ENCODE measurements at places on chromosomes 5 and 9. TPM values are rescaled to one million over a fixed set of nuclear protein-coding genes. Genes with fewer than 3 reads are reported as not detected.
A peak's percentile ranks its signal among the peaks of the same experiment; 100 is the strongest.

- DNase-seq = peak; percentile 81
Observed at GRCh38 chr9:100216178-100216787, 117.2 kb downstream of the INVS start.

DNA sequence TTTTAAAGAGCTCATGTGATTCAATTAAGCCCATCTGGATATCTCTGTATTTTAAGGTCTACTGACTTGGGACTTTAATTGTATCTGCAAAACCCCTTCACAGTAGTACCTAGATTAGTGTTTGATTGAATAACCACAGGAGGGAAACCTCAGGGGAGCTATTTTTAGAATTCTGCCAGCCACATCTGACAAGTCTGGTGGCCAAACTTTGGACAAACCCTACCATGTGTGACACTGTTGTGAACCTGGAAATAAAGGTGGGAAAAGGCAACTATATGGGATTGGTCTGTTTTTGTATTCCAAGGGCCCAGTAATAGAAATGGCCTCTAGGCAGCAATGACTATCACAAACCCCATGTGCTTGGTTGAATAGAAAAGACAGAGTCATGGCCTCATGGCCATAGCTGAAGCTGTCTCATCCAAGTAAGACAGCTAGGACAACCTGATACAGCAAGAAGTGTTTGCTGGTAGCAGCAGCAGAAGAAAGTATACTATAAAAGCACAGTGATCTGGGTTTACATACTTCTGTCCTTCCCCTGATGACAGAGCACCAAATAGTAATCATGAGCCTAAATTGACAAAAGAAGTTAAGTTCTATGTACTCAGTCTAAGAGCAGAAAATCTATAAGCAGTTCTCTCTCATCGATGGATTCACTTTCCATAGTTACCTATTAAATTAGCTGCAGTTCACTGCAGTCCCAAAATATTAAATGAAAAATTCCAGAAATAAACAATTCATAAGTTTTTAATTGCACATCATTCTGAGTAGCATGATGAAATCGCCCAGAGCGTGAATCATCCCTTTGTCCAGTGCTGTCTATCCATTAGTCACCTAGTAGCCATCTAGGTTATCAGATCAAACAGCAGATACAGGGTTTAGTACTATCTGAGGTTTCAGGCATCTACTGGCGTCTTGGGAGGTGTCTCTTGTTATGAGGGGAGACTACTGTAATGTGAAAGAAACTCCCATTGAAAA lies 189.8 kb downstream of the ARHGAP26 start:
- no peak for DNase-seq

GRCh38 chr9:131722255-131722654 lies 17.6 kb downstream of the RAPGEF1 start:
- DNase-seq = no peak

Gene QRFP
- not detected for total RNA-seq

- DNase-seq = no peak
Observed at GRCh38 chr5:43020399-43020746, 19.7 kb downstream of the ANXA2R start.

DNA sequence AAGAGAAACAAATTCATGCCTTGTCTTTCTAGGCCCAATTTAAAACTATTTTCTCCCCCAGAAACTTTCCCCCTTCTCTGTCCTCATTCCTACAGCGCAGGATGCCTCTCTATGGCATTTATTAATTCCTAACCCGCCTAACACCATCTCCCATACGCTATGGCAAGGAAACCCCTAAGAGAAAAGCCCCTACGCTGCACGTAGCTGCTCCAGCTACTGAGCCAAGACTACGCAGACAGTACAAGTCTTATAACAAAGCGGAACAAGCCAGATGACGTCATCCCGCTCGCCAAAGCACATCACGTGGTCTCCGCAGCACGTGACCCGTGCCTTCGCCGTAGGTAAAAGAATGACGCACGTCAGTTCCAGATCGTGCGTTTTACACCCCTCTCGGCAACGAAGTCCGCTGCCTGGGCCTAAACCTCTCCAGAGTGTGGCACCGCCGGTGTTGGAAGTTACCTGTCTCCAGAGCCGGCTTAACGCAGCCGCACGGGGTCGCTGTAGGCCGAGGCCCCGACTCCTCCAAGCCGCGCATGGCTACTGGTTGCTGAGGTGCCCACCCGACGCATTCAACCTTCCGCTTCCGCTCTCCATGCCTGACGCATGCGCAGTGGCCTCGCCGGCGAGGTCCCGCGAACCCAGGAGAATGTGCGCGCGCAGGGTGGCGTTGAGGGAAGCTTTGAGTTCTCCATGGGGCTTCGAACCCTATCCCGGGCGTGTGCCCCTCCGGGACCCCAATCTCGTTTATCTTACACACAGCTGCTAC lies at the start of gene TRMO:
Gene TRMO (minus strand): TSS at position 542 of the 766 bp plus-strand sequence. CDS start 7 bp downstream, at position 535.
- DNase-seq = peak; percentile 100

Gene LYSMD3
- 23.7 TPM for total RNA-seq

GRCh38 chr5:136579238-136579637 lies 213.9 kb upstream of the TRPC7 start:
- no peak for DNase-seq

DNA sequence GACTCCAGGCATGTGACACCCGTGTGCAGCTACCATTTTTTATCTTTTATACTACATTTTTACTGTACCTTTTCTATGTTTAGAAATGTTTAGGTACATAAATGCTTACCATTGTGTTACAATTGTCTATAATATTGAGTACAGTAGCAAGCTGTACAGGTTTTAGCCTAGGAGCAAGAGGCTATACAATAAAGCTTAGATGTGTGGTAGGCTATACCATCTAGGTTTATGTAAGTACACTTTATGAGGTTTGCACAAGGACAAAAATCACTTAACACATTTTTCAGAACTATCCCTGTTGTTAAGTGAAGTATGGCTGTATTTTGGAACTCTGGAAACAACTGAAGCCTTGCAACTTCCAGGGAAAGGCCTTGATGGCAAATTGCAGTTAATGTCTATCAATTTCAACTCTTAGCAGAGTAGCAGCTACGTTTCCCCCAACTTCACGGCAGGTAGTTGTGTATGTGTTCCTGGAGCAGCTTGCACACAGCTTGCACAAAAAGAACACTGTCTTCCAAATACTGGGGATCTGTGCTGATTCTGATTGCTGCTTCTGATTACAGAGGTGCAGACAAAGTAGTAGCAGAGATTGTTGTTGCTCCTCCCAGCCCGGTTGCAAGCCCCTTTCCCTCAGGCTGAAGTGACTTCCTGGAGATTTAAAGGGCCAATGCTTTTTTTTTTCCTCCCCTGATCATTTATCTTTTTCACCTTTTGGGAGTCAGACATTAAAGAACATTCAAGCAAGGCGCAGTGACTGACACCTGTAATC lies 30.0 kb downstream of the SIL1 start:
- no peak for DNase-seq

Gene ACOT12
- total RNA-seq = not detected

Gene DBH
- not detected for total RNA-seq

Gene PCA3
- total RNA-seq = not detected

Gene SURF6
- 25.9 TPM for total RNA-seq

GRCh38 chr5:55421074-55421529 lies 113.3 kb downstream of the MTREX start:
- DNase-seq = no peak

Gene SAPCD2
- 0.39 TPM for total RNA-seq

Gene ANKRD18B
- not detected for total RNA-seq

- no peak for DNase-seq
Observed at GRCh38 chr9:117325110-117325731, 89.6 kb downstream of the ASTN2 start.

DNA sequence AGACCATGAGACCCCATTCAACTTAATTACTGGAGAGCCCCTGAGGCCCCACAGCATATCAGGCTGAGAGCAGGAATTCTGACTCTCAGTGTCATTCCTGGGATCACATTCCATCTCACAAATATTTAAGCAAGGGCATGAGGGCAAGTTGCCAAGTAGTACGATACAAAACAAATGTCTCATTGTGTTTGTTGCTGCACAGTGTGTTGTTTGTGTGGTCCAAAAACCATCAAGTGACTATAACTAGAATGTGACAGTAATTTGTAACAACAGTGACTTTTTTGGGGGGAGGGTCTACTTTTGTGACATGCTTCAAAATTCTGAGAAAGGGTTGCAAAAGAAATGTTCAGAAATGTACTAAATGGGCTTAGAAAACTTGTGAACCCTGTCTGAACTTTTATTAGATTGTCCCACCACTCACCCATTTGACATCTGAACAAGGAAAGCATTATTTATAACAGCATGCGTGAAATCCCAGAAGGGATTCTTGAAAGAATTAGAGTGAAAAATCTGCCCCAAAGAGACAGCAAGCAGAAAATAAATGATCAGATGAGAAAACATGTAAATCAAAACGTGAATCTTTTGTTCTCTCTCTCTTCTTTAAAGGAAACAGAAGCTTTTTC lies 347.0 kb downstream of the NTRK2 start:
- DNase-seq = no peak

Gene LCN1
- total RNA-seq = not detected

Gene PCDHB16
- not detected for total RNA-seq

DNA sequence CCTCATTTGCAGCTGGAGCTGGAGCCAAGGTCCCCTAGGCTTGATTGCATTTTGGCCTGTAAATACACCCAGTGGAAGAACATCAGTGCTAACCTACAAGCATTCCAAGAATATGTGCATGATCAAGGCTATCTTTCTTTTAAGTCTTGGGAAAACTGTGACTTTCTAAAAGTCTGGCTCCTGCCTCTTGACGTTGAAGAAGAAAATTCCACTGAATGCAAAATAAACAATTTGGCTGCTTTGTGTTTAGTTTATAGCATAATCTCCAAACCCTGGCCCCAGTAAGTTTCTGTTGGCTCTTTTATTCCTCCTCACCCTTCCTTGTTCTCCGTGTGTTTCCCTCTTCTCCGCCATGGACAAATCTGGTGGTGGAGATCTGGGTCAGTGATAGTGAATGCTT lies 109.3 kb upstream of the TLE1 start:
- no peak for DNase-seq

Gene HMHB1
- total RNA-seq = not detected

Gene STK10
- total RNA-seq = 261 TPM

GRCh38 chr9:126523611-126524111 lies 90.1 kb upstream of the LMX1B start:
- DNase-seq = peak; percentile 41

DNA sequence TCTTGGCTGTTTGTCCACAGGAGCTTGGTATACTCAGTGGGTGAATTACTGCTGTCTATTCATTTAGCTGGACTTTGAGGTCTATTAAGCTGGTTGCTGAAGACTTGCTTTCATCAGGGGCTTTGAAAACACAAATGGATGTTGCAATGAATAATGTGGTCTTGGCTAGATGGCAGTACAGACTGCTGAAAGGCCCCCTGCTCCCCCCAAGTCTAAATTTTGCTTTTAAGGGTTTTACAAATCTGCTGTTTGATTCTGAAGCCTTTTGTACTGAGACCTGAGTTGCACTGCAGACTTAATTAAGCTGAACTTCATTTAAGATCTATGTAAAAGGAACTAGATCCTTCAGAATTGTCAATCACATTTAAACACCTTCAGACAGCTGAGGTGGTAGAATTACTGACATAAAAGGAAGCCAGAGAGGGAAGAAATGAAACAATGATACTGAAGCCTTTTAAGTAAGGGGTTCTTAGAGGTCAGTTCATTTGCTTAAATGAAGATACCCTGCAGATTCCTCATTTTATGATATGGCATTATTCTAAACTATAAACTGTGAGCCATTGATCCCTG lies 37.3 kb downstream of the KCTD16 start:
- DNase-seq = no peak

Gene STPG3
- total RNA-seq = not detected

GRCh38 chr9:26502311-26502710 lies 390.3 kb downstream of the CAAP1 start:
- no peak for DNase-seq

DNA sequence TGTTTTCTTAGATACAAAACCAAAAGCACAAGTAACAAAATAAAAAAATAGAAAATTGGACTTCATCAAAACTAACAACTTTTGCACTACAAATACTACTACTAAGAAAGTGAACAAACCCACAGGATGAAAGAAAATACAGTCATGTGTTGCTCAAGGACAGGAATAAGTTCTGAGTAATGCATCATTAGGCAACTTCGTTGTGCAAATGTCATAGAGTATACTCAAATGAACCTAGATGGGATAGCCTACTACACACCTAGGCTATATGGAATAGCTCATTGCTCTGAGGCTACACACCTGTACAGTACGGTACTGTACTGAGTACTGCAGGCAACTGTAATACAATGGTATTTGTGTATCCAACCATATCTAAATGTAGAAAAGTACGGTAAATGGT lies 88.3 kb downstream of the RAPGEF1 start:
- no peak for DNase-seq

GRCh38 chr5:84597904-84598303 lies 213.2 kb upstream of the EDIL3 start:
- DNase-seq = no peak

DNA sequence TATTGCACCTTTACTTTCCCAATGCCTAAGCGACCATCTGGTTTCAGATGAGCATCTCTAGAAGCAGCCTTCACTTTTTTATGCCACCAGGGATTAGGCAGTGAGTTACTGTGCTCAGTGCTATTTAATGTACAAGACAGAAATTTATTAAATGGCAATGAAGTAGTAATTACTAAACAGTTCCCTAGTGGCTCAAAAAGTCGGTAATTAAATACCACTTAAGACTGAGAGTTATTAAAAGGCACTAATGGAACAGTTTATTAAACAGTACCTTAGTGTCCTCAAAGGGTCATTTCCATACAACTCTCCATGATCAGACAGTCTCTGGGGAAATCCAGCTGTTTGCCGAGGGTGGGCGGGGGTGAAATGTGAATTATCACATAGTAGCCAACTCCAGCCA lies 42.3 kb downstream of the LHFPL2 start:
- no peak for DNase-seq

Gene FAT2
- not detected for total RNA-seq

GRCh38 chr5:155729684-155730059 lies 597.3 kb upstream of the SGCD start:
- DNase-seq = no peak

- no peak for DNase-seq
Observed at GRCh38 chr9:133647148-133647547, 11.0 kb downstream of the DBH start.

Gene MPDZ
- not detected for total RNA-seq

- DNase-seq = no peak
Observed at GRCh38 chr9:110160685-110161084, 47.3 kb downstream of the C9orf152 start.

Gene DCAF12
- 1.9 TPM for total RNA-seq

- peak; percentile 37 for DNase-seq
Observed at GRCh38 chr5:93596676-93597490, 13.9 kb downstream of the NR2F1 start.

GRCh38 chr5:37869216-37869615 lies 29.4 kb upstream of the GDNF start:
- DNase-seq = no peak

DNA sequence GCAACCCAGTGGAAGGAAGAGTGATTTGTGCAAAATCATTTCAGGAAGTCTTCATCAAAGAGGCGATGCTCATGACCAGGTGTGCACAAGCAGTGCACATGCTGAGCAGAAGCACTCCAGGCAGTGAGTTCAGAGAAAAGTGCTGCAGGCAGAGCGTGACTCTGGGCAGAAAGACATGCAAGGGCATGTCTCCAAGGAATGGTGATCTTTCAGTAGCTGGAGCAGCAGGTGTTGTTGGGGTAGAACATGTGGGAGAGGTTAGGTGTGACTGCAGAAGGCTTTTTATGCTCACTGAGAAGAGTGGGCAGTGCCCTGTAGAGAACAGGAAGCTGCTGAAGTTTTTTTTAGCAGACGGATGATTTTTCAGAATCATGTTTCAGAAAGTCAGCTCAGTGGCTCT lies 545.4 kb upstream of the TLE4 start:
- DNase-seq = peak; percentile 6

Data from B cell (primary cell).